Suprapubic skin (tissue), 4 donors: ENCODE measurements at places on chromosomes 11 and 22.

GRCh38 chr11:35038211-35038928 lies 100.6 kb upstream of the CD44 start:
- no peak for DNase-seq

DNA sequence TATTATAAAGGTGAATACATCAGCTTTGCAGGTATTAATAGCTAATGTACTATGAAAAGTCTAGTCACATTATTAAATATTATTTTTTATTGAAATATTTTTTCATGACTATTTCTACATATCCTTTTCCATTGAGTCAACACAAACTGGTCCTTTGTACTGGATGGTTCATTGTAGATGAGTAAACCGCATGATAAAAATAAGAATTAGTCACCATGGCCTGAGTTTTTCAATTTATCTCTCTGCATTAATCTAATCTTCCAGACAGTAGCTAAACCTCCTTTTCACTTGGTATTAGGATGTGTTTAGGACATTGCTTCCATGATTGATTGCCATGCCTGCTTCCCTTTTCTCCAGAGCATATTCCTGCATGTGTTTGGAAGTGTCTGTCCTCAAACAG lies 439.4 kb upstream of the ARHGAP42 start:
- DNase-seq: no peak

- no peak for DNase-seq
Measured at GRCh38 chr22:45970705-45971407, 6.1 kb downstream of the WNT7B start.

GRCh38 chr22:27851974-27852746 lies 50.6 kb upstream of the MN1 start:
- no peak for DNase-seq

GRCh38 chr11:92841719-92842118 lies 127.7 kb upstream of the MTNR1B start:
- no peak for DNase-seq
